ENCODE measurements at places on chromosomes 11 and 22.

DNA sequence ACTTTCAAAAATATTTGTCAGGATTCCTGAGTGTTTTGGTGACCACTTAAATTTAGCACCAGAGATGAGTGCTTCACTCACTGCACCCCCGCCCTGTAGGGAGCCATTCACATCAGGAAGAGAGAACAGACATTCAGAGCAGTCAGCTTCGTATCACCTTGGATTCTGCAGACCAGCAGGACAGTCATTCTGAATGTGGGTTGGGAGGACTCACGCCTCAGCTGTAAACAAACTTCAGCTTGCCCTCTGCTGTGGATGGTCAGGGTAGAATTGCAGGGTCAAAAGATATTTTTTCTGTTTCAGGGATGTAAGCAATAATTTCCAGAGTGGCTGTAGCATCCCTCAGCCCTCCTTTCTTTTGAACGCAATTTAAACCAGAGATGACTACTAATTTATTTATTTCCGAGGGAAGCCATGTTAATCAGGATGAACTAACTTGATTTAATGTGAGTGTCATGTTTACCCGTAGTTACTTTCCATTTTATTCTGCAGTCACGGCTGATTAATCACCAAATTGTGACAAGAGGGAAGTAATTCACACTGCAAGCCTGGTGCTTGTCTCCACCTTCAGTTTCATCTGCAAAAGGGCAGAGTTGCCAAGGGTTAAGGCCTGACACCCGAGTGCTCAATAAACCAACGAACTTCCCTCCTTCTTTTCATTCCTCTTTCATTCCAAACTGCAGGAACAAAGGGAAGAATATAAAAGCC lies 174.2 kb upstream of the DDI1 start:
- no peak for DNase-seq

DNA sequence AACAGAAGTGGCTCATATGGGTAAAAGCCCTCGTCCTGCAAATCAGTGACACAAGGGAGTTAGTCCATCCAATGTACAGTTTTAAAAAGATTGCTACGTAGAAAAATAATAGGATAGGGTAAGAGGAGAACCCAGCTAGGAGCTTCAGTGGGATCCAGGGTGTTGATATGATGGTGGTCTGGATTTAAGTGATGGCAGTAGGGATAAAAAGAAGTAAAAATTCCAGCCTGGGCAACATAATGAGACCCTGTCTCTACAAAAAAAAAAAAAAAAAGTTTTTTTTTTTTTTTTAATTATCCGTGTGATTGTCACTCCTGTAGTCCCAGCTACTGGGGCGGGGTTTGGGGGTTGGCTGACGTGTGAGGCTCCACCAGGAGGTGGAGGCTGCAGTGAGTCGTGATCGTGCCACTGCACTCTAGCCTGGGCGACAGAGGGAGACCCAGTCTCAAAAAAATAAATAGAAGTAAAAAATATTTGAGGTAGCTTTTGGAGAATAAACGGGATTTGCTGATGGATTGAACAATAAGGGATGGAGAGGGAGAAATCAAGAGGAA lies 7.0 kb upstream of the L3MBTL2 start:
- no peak for DNase-seq

- peak; percentile 29 for DNase-seq
These were observed 110.1 kb upstream of the LMO1 start for GRCh38 chr11:8373519-8374432.

DNA sequence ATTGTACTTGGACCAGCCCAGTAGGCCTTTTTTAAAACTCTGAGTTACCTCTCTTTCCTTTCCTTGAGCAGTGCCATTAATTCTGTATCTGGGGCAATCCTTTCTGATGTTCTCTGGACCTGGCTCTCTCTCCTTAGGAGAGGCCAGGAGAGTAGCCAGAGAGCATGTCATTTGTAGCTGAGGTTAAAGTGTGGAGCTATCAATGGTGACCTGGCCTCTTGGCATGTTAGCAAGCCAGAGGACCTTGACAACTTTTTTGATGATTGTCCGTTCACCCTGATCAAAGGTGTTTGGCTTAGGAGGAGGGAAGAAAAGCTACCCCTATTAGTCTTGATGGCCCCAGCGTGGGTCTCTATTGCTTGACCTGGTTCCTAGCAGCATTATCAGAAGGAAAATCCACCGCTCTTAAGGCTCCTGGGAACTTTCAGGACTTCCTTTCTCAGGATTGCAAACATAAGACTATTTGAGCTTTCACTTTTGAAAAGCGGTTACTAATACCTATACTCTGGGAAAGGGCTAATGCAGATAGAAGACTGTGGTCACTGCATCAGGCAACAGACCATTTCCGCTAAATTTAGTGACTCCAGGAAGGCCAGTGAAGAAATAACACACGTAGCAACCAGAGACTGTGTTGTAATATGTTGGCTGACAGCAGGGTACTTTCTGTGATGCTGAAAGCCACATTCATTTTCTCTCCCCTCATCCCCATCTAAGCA lies 18.2 kb downstream of the LIMK2 start:
- no peak for DNase-seq

- DNase-seq: peak; percentile 87
These were observed 44.2 kb upstream of the TTLL12 start for GRCh38 chr22:43230971-43231723.

GRCh38 chr11:117239295-117239694 lies 6.8 kb downstream of the RNF214 start:
- no peak for DNase-seq

DNA sequence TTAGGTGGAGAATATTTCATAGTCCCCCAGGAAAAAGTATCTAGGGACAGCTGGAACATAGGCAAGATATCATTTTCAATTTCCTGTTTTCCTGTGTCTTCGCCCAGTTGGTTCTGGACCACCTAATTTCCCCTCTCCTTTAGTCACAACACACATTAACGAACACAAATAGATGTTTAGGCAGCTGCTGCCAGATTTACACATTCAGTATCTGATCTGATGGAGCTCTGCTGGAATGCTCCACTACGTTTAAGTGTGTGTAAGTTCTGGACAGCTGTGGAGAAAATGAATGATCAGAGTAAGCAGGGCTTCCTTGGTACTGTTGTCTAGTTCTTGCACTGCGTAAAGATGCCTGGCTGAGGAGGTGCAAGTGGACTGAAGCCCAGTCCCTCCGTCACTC lies 36.1 kb upstream of the CLPB start:
- no peak for DNase-seq

- DNase-seq: no peak
These were observed 327.3 kb upstream of the PITPNB start for GRCh38 chr22:28246397-28246796.

DNA sequence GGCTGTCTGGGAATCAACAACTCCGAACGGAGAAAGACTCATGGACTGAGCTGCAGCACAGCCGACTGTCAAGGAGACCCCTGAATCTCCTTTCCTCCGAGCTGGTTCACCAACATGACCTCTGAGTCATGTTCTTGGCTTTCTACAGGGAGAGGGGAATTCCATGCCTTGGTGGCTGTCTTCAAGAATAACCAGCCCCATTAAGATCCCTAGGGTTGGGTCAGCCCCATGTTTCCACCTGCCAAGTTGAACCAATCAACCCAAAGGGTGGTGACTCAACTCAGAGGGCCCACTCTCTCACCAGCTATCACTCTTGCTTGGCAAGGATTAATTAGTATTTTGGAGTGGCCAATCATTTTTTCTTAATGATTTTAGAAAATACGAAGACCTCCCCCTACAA lies 28.3 kb upstream of the IGSF22 start:
- DNase-seq: no peak

GRCh38 chr22:26168939-26169314 lies 335 bp upstream of the SEZ6L start:
- DNase-seq: no peak

DNA sequence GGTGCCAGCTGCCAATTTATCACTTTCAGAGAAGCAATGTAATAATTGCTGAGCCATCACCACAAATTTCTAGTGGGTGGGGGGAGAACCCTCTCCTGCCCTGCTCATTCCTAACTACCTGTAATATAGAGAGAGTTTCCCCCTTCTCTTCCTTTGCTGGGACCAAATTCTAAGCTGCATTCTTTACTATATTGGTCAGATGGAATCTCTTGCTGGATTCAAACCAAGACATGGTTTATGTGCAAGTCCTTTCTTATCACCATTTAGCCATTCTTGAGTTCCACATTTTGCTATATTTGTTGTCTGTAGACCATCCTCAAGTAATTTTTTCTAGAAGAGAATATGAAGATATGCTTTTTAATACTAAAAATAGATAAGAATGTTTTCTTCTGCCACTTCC lies 452.1 kb downstream of the MN1 start:
- no peak for DNase-seq
